ENCODE measurements at places on chromosomes 11 and 22. TPM values are rescaled to one million over a fixed set of nuclear protein-coding genes. Genes with fewer than 3 reads are reported as not detected.

GRCh38 chr11:74696939-74697675 lies 34.1 kb downstream of the CHRDL2 start:
- DNase-seq = peak; percentile 60

DNA sequence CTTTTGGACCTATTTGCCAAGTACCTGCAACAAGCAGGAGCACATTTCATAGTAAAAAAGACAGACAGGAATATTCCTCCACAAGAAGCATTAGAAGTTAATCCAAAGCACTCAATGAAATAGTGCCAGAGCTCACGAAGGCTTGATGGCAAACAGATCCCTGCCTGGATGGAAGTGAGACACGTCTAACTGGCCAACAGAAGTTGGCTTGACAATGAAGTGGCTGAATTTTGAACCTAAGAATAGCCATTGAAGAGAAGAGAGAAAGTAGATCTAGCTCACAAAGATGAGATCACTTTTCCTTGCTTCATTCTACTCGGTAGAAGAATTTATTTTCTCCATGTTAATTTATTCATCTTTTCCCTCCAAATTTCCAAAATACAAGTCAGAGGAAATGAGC lies 30.6 kb upstream of the APOA1 start:
- no peak for DNase-seq

DNA sequence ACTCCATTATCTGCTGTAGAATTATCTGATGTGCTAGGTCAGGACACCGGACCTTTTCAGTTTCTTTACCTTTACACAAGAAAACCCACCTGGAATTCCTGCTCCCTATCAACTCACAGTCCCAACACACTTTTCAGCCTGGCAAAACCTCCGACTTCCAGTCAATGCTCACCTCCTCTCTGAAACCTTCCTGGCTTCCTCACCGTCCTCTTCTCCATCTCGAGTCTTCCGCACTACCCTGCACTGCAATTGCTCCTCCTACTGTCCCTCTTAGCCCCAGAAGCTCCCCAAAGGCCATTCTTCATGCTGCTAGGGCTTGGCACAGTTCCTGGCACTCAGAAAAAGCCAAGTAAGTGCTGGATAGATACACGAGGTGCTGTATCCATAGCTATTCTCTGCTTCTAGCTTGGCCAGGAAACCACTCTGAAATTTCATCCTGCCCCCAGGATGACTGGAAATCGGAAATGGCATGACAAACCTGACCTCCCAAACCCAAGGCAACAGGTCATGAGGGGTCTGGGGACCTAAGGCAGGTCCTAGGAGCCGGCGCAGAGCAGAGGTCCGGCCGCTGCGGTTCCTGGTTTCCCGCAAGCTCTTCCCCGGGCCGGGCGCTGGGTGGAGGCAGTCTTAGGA lies 702 bp downstream of the SYN3 start:
- DNase-seq = no peak

GRCh38 chr22:32016081-32016480 lies 27.0 kb upstream of the SLC5A1 start:
- no peak for DNase-seq

DNA sequence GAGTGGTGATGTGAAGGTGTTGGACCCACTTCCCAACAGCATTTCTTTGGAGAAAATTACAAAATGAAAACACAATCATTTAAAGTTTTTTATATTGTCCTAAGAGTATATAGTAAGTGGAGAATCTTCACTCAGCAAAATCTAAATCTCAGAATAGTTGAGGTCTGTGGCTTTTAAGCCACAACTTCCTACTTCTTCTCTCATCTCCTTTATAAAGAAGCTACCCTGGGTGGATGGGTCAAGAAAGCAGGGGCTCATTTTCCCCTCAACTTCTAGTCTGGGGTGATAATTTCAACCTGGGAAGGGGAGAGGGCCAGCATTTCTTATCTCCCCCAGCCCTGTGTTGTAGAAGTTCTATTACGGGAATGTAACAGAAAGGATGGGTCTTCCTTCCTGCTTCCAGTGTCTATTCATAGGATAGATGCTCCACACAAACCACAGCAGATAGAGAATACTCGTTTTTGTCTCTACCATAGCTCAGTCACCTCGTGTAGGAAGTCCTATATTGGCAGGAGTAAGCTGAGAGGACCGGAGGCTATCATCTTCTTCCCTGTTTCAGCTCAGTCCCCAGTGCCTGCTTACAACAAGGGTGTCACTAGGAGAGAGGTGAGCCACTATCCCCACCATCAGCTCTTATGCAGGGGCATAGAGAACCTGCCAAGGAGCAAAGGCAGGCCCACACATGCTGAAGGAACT lies 341.5 kb downstream of the CASP12 start:
- no peak for DNase-seq

- no peak for DNase-seq
These were observed 666.7 kb upstream of the RAG2 start for GRCh38 chr11:37264783-37265182.

DNA sequence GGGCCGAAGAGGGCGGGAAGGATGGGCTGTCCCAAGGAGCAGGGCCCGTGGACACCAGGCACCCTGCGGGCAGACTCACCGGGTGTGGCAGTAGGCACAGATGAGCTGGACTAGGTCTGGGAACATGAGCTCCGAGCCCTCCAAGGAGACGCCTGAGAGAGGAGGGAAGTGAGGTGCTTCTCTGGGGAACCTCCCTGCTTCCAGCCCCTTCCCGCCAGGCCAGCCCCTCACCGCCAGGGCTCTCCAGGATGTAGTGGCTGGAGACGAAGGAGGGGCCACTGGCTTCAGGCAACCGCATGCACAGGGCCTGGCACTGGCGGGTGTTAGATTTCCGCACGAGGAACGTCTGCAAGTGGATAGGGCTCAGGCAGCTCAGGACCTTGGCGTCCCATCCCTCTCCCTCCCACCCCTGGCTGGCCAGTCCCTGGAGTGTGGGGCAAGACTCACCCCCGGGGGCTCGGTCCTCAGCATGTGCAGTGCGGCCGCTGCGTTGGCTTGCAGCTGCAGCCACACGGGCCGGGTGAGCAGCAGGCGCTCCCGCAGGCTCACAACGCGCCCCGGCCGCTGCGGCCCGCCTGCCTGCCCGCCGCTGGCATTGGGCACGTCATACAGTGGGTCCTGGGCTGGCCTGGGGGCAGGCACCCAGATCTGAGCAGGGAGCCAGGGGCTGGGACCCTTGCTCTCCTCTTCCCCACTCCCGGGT lies 552 bp downstream of the RIN1 start:
- DNase-seq = no peak

DNA sequence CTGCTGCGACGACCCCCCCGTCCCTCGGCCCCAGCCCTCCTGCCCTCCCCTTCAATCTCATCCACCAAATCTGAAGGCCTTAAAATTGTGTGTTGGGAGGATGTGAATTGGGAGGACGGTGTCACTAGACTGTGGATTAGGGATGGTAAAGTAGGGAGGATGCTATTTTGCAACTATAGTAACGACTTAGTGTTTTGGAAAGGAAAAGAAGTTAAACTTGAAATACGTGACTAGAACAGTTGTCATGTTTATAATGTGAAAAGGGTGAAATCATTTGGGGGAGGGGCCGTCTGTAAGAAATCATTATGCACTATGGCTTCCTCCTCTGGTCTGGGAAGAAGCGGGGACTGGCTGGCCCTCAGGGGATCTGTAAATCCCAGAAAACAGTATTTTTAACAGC lies 43.4 kb upstream of the NNMT start:
- no peak for DNase-seq

DNA sequence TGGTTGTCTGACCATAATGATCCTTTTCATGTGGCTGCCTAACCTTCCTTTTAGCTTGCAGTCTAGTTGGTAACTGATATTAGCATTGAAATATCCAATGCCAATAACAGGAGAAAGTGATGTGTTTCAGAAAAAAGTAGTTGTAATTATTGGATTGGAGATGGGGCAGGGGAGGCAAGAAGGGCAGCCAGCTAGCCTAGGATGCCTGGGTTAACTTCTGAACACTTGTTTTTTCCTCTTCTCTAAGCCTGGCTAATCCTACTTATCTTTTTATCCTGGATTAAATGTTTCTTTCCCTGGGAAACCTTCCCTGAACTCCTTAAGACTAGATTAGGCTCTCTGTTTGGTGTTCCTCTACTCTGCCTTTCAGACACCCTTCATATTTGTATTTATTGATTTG lies 380.2 kb downstream of the TMEM135 start:
- DNase-seq = no peak

DNA sequence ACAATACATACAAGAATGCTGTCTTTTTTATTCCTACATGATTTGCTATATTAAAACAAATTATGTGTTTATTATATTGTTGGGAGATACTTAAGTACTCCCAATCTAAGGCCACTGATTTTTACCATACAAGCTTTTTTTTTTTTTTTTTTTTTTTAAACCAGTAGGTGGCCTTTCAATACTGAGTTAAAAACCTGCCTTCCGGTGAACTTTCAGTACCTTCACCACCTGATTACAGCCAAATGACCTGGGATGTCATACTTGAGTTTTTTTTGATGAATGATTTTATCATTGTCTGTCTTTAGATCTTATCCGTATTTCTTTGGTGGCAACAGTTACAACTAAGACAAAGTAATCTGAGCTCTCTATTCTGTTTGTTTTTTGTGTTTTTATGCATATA lies 94.0 kb upstream of the FOLH1 start:
- DNase-seq = no peak

DNA sequence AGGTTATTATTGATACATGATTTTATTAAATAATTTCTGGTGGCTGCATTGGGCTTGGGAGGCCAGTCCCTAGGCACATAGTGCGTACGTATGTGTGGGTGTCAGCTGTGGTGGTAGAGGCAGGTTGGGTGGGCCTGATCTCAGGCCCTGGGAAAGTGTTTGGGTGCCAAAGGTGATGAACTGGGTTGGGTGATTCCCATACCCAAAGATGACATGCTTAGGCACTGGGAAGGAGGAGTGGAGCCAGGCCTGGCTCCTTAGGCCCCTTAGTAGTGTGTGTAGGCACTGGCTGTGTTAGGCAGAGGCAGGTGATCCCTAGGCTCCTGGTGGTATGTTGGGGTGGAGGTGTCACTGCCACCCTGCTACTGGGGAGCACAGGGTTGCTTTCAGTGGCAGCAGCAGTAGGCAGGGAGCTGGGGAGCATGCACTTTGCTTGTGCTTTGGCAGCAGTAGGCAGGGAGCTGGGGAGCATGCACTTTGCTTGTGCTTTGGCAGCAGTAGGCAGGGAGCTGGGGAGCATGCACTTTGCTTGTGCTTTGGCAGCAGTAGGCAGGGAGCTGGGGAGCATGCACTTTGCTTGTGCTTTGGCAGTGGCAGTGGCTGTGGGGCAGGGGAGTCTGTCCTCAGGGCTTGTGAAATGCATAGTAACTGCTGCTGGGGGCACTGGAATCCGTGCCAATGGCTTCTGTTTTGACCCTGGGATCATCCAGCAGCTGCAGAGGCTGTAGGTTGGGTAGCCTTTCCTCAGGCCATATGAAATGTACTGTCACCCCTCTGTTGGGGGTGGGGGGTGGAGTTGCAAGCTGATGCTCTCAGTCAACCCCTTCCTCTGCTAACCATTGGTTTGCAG lies 84.4 kb downstream of the RRM1 start:
- DNase-seq = no peak

OR5P2 gene
- polyA plus RNA-seq = not detected

MICAL3 gene
- polyA plus RNA-seq = 26.1 TPM
